A549 (cell line): ENCODE measurements at places on chromosomes 2 and 18.

- no peak for DNase-seq
These were observed 367.4 kb upstream of the GULP1 start for GRCh38 chr2:187924293-187924692.

- no peak for DNase-seq
These were observed 278.0 kb upstream of the DSEL start for GRCh38 chr18:67794521-67794920.

DNA sequence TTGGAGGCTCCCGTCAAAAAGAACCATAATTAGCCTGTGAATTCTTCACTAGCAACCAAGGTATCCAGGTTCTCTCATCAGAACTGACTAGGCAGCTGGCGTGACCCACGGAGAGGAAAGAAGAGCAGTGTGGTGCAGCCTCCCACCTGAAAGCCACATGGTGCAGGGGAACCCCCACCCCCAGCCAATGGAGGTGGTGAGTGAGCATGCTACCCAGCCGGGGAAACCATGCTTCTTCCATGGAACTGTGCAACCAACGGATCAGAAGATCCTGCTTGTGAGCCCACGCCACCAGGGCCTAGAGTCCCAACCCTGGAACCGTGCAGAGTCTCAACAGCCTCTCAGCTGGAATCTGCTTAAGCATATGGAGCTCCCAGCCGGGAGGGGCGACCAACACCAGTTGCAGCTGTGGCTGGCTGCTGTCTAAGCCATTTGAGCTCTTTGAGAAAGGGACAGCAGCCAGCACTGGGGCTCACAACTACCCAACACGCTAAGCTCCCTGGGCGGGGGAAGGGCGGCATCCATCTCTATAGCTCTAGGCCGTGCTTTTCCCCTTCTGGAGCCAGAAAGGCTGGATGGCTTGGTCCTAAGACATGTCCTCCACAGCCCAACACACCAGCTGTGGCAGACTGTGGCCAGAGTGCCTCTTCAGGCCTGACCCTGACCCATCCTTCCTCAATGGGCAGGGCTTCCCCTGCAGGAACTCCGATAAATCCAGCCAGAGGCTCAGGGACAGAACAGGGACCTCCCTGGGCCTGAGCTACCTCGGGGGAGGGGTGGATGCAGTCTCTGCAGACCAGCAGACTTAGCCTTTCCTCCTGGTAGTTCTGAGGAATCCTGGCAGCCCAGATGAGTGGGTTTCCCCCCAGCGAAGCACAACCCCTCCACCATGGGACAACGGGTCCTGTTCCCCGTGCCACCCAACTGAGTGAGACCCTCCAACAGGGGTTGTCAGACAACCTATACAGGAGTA, 151.4 kb upstream of the NXPH2 start:
- no peak for DNase-seq

DNA sequence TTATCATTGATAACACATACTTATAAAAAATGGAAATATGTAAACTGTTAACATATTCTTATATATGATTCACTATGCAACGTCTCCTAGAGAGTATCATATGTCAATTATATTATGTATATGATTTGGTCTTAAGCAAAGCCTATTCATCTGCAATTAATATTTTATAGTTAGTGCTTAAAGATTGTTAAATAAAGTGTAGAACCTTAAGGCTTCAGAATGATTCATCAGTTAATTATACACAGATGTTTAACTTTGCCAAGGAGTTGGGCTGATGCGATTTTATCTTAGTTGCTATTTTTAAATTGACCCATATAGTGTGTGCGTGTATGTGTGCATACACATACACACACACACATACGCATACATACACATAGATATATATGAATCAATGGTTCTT, 323.1 kb downstream of the RBM43 start:
- no peak for DNase-seq

DNA sequence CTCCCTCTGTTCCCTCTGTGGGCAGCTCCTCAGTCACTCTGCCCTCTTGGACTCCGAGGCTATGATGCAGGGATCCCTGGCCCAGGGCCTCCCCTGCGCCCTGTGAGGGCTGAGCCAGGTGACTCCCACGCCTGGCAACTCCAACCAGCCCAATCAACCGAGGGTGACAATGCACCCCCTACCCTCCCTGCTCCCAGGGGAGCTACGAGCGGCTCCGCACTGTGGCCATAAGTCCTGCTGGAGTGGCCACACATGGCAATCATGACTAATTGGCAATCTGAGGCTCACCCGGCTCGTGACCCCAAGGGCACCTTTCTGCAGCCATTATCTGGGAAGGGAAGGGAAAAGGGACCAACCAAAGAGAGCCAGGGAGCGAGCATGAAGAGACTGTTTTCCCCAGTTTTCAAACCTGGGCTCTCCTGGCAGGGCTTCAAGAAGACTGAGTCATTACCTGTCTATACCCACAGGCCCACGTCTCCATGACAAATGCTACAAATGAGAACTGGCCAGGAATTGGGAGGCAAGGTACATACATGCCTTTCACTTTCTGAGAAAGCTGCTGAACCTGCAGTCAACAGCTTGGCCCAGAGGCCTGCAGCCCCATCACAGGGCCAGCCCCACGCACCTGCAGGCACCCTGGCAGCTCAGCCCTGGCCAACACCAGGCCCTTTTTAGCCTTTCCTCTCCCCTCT, 45.1 kb downstream of the RPL31 start:
- peak; percentile 42 for DNase-seq

GRCh38 chr2:182422864-182423263, 4.0 kb downstream of the PDE1A start:
- DNase-seq = no peak

GRCh38 chr18:24018299-24018886, 3.8 kb downstream of the TTC39C start:
- DNase-seq = no peak

DNA sequence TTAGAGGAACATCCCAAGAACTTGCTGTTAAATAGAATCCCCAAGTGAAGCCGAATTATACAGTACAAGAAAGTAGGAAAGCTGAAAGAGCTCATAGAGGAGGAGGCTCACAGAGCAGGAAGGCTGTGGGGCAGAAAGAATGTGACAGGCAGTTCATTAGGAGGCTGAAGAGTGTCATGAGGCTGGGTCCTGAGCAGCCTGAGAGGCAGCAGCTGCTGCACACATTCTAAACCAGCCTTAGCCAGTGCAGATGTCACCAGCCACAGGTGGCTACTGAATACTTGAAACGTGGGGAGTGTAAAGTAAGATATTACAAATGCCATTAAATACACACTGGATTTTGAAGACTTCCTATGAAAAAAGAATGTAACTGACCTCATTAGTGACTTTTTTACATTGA, 490.2 kb upstream of the KLHL29 start:
- no peak for DNase-seq

- DNase-seq = no peak
These were observed 10.2 kb downstream of the PREPL start for GRCh38 chr2:44351088-44351487.

GRCh38 chr2:217412721-217413120, 552.9 kb upstream of the TNP1 start:
- DNase-seq = no peak

- DNase-seq = no peak
These were observed 54.8 kb upstream of the CREB1 start for GRCh38 chr2:207474863-207475485.

- no peak for DNase-seq
These were observed 9.1 kb upstream of the TPRKB start for GRCh38 chr2:73746015-73746876.

DNA sequence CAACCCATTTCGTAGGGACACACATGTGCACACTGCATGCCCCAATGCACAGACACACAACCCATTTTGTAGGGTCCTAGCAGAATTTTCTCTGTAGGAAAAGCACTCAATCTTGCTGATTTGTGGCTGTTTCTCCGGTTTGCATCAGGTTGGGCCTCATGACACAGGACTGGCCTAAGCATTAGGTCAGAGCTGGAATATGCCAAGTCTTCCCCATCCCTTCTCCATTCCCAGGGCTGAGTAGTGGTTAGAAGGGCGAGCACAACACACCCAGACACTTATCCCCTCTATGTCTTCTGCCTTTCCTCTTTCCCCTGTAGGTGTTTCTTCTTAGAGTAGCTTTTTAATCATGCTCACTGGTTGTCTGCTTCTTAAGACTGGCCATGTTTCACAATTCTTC, 295.9 kb downstream of the SOX11 start:
- DNase-seq = no peak

DNA sequence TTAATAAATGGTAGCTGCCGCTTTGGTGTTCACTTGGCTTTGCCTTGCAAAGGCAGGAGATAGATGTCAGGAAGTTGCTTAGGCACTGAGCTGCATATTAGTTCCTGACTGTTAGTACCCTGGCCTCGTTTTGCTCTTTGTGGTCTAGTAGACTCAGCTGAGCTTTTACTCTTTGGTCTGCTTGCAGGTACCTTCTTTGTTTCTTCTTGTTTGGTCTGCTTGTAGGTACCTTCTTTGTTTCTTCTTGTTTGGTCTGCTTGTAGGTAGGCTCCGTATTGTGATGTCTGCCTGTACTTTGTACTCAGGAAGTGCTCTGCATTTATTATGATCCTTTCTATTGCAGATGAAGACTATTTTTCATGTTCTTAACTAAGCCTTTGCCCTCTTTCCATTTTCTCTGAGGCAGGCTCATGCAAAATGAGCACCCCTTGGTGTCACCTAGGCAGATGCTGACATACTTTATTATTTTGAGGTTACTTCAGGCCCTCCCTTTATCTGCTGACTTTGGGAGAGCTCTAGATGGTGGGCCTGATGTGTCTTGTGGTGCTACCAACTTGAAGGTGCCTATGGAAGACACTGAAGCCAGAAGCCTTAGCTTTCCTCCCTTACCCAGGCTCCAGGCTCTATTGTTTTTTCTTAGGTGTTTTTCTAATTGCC, 6.0 kb downstream of the RPIA start:
- no peak for DNase-seq

DNA sequence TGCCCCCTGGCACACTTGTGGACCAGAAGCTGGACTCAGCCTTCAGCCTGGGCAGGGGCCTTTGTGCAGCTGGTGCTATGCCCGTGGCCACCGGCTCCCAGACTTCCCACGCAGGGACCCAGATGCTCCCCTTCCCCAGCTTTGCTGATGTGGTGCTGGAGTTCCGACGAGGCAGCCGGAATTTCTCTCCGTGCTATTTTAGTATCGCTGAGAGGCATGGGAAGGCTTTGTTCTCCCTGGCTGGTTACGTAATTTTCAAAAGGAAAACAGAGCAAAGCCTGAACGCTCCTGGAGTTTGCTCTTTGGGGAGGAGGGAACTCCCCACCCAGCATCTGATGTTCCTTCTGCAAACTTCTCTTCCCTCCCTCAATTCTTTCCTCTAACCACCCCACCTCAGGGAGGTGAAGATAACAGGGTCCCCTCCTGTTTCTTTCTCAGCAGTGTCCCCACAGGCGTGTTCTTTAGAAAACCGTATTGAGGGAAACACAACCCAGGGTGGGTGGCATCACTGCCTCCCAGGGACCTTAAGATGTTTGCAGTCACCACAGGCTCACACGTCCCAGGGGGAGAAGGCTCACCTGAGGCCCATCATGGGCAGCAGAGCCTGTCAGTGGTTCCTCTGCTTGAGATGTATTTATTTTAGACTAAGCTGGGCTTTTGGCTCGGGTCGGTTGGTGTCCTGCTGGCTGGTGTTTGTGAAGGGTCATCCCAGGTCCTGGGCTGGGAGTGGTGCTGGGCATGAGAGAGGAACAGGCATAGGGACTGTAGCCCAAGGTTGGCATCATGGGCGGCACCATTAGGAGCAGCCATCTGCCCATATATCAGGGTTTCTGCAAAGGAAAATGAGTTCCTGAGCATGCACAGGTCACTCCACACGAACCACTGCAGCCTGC, 95.0 kb downstream of the MAPK4 start:
- DNase-seq = no peak

- no peak for DNase-seq
These were observed 650 bp downstream of the ORMDL1 start for GRCh38 chr2:189783451-189783926.

DNA sequence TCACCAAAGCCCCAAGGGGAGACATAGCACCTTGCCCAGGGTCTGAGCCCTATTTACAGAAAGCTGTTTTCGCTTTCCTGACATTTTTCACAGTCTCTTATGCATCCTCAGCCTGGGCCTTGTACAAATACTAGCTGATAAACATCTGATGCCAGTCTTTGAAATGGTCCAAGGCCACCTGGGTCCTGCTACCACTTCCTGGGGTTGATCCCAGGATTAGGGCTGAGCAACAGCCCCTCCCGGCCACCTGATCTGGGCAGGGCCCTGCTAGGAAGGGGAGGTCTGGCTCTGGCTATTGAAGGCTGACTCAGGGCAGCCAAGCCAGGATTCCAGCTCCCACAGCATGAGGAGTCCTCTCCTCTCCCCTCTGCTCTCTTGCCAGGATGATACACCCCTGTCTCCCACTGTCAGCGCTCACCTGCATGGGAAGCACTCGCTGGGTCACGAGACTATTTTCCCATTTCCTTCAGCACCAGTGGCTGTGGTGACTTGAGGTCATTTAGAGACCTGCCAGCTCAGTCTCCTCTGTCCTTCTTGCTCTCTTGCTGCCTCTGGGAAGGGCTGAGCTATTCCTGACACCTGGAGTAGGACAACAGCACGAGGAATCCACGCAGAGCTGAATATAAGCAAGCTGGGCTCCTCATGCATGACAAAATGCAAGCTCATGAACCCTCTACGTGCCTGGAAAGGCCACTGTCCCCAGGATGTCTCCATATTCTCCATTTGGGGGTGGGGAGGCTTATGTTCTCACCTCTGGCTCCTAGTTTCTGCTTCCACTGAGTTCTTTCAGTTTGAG, 53.0 kb upstream of the LGALSL start:
- no peak for DNase-seq

GRCh38 chr2:222572264-222572721, 83.6 kb downstream of the FARSB start:
- no peak for DNase-seq

DNA sequence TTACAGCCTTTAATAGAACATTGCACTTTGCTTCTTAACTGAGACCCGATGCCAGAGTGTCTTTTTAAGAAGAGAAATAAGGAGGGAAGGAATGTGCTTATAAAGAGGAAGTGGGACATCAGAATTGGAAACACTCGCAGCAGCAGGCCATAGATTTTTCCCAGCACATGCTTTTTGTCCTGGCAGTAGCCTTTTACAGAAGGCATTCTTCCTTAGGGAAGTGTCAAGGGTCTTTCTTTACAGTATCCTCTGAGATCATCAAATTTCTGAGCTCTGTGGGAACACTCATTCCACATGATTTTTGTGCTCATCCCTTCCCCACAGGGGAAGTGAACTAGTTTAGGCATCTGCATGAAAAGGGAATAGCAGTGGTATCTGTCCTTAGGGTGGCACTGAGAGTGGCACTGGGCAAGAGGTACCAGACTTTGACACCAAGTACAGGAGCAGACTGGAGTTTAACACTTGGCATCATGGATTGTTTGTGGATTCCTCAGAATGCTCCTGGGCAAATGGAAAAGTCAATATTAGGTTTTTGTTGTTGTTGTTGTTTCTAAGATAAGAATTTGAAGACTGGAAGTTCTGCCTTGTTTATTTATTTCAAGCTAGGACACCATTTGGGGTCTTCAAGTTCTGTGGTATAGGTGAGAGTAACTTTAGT, 4.1 kb downstream of the MYO1B start:
- DNase-seq = no peak
